Stimulated activated naive CD4-positive, alpha-beta T cell (primary cell): ENCODE measurements at places on chromosomes 16 and 17.

DNA sequence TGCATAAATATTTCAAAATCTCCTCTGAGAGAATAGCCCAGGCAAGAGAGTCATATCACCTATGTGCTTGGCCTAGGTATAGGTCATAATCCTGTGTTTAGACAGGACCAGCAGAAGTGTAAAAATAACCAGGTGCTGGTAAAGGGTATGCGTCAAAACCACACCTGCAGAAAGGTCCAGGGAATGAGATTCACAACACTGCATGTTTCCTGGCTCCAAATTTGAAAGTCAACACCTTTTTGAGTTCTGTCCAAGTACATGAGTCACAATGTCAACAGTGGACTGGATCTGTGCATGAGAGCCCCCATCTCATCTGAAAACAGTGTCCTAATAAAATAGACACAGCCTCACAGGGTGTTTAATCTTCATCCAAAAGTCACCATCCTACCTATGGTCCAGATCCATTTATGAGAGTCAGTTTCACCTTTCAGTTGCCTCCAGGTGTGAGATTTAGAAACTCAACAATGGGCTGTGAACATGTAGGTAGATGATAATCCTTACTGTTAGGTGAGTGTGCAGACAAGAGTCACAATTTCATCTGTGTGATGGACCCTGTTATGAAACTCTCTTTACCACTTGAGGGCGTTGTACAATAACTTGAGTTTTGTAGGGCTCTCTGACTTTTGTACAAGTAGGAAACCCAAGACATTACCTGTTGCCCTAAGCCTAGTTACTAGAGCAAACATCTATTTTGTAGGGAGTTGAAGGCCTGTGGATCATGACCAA lies 2100.7 kb downstream of the TP53TG3F start:
- no peak for DNase-seq

- DNase-seq: no peak
Measured at GRCh38 chr17:63436523-63437110, 9.5 kb downstream of the CYB561 start.

GRCh38 chr16:14364386-14365199 lies 265.5 kb downstream of the PARN start:
- no peak for DNase-seq

GRCh38 chr17:7019839-7020519 lies 2.9 kb upstream of the BCL6B start:
- no peak for DNase-seq

GRCh38 chr17:77617516-77617915 lies 341.0 kb upstream of the TNRC6C start:
- DNase-seq: no peak

DNA sequence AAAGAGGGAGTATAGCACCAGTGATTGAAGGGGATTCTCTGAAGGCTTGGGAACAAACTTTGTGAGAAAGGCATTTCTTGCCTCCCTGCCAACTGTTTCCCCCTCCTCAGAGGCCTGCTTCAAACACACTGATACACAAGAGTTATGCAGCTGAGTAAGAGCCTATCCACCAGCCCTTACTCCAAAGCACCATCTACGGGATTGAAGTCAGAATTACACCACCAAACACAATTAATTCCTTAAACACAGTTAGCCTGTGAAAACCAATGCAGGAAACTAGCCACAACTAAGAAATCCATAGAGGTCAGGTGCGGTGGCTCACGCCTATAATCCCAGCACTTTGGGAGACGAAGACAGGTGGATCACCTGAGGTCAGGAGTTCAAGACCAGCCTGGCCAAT lies 138.3 kb downstream of the SHCBP1 start:
- DNase-seq: no peak

DNA sequence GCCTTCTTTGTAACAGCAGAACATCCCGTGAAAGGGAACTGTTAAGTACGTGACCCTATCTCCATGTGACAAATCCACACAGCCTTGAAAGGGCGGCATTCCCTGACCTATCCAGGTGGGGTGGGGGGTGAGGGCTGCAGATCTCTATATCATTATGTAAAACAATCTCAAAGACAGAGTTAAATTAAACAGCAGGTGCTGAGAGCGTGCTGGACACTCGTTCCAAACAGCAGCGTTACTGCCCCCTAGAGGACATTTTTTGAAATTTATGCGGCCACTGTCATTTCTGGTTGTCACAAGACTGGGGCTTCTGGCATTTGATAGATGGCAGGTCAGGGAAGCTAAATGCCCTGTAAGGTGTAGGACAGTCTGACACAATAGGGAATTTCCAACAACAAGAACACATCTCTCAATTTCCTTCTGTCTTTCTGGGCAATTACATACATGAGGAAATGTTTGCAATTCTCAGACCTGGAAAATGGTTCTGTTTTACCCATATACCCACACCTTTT lies 6.7 kb upstream of the SLC25A39 start:
- DNase-seq: peak; percentile 44

DNA sequence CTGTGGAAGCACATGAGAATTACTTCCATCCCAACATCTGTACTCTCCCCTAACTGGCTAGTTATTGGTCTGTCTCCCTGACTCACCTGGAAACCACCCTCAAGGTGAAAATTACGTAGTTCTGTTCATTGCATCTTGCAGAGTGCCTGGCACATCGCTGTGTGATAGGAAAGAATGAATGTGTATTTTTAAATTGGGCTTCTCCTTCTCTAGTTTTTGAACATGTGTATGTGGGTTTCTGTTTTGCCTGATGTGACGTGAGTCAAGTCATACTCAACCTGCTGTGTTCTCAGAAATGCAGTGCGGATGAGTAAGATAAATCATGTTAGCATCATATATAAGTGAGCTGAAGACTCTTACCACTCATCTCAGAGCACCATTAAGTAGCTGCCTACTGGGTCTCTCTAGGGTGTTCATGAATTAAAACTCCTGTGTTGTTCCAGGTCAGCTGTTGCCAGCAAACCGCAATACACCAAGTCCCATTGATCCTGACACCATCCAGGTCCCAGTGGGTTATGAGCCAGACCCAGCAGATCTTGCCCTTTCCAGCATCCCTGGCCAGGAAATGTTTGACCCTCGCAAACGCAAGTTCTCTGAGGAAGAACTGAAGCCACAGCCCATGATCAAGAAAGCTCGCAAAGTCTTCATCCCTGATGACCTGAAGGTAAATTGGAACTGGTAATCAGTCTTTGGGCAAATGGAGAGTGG lies 50.2 kb downstream of the HLF start:
- no peak for DNase-seq

DNA sequence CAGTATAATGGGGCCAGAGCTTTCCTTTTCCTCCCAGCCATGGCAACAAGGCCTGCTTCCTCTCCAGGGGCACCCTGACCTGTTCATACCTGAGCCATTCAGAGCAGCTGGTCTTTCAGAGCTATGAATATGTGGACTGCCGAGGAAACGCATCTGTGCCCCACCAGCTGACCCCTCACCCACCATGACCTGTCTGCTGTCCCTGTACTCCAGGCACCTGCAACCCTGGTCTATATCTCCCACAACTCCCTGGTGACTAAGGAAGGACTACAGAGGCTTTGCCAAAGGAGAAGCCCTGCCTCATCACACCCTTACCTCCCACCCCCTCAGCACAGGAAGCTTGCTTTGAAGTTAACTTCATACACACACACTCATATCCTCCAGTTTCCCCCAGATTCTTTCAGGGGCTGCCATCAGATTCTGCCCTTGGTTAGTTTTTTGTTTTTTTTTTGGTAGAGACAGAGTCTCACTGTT lies 6.0 kb downstream of the TMEM106A start:
- DNase-seq: no peak

- DNase-seq: no peak
Measured at GRCh38 chr16:48085729-48086128, 70.1 kb downstream of the ABCC12 start.

DNA sequence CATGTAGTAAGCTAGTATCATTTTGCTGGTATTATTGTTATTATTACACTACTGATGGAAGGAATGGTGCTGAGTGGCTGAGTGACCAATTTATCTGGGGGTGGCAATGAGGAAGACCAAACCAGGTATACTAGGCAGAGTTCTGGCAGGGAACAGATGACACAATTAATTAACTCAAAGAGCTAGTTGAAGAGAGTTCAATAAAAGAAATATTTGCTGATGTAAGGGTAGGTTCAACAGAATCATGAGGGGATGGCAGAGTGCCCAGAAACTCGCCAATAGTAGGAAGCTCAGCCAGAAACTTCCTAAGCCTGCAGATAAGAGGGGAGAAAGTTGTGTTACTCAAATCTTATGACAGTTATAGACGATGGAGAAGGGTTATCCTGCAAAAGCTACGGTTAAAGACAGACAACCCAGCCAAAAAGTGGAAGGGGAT lies 352.5 kb downstream of the KCNJ2 start:
- DNase-seq: no peak

DNA sequence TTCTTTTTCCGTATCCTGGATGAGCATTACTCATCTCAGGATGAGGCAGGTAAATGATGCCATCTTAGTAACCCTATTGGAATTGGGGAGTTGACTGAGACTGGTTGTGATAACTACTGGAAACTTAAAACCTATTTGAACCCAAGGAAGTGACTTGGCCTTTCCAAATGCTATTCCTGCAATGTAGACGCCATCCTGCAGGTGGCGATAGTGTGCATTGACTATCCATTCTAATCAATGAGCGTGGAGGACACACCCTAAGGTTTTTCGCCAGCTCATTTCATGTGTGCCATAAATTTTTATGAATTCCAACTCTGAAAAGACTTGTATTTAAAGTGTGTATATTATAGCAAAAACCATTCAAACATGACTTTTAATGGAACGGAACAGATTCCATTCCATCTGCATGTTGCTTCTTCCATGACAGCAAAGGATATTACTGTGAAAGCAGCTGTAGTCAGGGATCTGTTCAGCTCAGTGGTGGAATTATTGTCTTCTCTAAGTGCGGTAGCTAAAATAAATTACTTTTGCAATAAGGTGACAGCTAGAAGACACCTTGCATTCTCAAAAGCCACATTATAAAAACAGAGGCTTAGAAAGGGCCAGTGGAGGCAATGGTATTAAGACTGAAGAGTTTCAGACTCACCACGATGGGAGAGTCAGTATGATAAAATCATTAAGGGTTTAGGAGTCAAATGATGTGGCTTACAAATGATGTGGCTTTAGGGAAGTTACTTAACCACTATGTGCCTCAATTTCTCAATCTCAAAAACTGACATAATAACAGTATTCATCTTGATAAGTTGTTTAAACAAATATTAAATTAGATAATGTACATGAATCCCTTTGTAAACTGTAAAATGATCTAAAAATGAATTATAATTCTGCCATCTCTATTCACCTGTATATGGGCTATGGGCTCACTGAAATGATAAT lies 55.5 kb downstream of the SYT17 start:
- no peak for DNase-seq

GRCh38 chr17:77400445-77400870 lies 259.7 kb downstream of the SEC14L1 start:
- DNase-seq: peak; percentile 74

- no peak for DNase-seq
Measured at GRCh38 chr17:49357516-49357915, 4.5 kb downstream of the ZNF652 start.

DNA sequence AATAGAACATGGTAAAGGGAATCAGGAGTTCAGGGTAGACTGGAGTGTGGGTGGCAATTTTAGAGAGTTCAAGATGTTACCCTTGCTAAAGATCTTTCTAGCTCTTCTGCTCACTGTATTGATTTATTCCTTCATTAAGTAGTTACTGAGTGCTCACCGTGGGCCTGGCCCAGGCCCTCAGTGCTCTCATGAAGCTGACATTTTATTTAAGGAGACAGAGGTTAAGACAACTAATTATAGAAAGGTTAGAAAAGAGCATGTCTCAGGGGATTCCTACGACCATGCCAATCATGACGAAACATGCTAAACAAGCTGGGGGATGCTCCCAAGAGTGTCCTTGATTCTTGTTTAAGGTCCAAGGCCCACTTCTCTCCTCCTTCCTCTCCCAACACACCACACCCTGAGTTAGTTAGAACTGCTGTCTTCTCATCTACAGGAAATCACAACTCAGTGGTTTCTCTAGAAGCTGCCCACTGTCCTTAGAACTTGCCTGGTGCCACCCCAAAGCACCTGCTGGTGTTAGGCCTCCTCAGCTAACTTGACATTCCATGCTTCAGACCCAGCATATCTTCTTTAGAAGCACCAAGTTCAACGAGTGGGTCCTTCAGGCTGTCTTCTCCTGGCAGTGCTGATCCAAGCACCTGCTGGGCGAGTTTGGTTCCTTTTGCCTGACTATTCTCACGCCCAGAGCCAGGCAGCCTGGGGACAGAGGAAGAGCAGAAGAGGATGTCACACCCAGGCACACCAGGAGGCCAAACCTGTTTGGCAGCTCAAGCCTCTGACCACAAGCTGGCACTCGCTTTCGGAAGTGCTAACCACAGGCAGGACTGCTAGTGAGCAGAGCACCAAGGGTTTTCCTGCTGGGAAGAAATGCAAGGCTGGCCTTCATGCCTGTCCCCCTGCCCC lies 79.0 kb downstream of the GAS7 start:
- no peak for DNase-seq

DNA sequence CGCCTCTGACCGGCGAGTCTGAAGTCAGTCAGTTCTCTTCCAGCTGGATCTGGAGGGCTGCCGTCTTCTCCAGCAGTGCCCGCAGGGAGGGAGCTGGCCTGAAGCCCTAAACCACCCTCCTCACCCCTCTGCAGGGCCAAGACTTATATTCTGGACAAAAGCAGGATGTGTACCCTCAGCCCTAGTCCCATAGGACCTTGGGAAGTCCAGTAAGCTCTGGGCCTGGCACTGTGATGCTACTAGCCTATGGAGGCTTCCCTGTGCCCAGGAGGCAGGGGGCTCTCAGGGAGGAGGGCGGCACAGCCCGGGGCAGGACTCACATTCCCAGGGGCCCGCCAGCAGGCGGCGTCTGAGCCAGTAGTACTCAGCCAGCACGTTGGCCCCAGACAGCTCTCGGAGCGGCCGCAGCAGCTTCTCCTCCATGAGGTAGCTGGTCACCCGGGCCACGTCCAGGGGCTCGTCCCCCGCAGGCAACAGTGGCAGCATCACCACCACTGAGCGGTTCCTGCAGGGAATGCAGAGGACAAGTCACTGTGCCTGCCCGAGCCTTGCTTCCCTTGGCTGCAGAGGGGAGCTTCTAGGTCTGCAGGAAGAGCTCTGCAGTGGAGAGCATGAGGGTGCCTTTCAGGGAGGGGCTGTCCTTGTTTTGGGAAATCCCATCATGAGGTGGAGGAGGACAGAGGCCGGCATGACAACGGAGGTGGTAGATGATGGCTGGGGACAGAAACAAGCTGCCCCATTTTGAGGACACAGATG lies 41.7 kb downstream of the RMI2 start:
- DNase-seq: no peak

- no peak for DNase-seq
Measured at GRCh38 chr17:55386796-55387332, 34.8 kb downstream of the MMD start.

DNA sequence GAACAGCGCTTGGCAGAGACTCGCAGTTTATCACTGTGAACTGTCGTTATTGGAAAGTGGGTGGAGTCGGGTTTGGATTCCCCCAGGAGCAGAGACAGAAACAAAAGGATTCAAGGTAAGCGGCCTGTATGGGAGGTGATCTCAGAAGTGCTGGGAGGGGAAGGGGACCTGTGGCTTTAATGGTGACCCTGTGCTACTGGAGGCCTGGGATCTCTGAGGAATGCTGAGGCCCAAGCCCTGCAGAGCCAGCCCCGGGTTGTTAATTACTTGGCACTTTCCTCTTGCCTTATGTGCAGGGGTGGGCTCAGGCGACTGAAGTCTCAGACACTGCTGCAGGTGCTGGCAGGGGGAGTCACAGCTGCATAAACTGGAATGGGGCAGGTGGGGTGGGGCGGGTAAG lies 27.4 kb downstream of the IRF8 start:
- DNase-seq: no peak

- DNase-seq: no peak
Measured at GRCh38 chr16:86572606-86573005, 5.7 kb upstream of the FOXL1 start.
